ENCODE measurements at places on chromosomes 1 and 21. TPM values are rescaled to one million over a fixed set of nuclear protein-coding genes. Genes with fewer than 3 reads are reported as not detected.

MTARC2 gene
- polyA plus RNA-seq: 45.3 TPM

GNAT2 gene
- not detected for polyA plus RNA-seq

TSSK3 gene
- 8.1 TPM for polyA plus RNA-seq

MRAP gene
- polyA plus RNA-seq: not detected

VASH2 gene
- polyA plus RNA-seq: 25.0 TPM

FCRL5 gene
- 0.17 TPM for polyA plus RNA-seq

ARHGAP30 gene
- polyA plus RNA-seq: 1.8 TPM

DMRTA2 gene
- polyA plus RNA-seq: not detected

LORICRIN gene
- polyA plus RNA-seq: not detected

CORT gene
- polyA plus RNA-seq: 0.96 TPM

DNA sequence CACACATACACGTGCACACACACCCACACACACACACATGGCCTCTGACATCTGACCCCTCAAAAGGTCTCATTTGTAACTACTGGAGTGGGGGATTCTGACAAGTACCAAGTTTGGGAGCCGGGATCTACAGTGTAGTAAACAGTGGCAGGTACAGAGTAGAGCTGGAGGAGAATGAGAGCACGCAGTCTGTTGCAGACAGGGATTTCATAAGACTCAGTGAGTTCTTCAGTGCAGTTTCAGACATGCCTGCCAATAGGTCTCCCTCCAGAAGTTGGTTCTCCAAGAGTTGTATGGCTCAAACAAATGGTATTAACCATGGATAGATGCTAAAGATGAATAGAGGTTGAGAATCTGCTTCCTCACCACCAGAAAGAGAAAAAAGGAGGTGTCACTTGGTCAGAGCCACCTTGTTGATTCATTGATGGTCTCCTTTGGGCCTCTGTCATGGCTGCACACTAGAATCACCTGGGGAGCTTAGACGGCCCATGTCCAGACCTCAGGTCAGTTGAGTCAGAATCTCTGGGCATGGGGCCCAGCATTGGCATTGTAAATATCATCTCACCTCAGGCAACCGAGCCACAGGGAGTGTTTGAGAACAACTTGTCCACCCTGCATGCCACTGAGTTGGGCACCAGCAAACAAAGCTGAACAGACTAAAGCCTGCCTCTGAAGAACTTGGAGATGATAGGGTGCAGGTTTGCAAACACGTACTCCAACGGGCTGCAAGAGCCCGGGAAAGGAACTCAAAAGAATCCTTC, 122.1 kb downstream of the EDEM3 start:
- no peak for DNase-seq

- DNase-seq: no peak
These were observed 350.8 kb downstream of the AJAP1 start for GRCh38 chr1:5005171-5005570.

DNA sequence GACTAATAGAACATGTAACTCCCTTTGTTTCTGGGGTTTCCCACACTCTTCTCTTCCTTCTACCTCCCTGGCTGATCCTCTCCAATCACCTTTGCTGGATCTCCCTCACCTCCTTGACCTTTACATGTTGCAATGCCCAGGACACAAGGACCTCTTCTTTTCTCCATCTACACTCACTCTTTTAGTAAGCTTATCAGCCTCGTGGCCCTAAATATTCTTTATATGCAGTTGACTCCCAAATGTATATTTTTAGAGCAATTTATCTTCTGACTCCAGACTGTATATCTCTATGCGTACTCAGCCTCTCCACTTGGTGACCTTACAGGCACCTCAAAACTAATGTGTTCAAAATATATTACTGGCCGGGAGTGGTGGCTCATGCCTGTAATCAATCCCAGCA, 18.4 kb upstream of the CLSPN start:
- DNase-seq: no peak

DNA sequence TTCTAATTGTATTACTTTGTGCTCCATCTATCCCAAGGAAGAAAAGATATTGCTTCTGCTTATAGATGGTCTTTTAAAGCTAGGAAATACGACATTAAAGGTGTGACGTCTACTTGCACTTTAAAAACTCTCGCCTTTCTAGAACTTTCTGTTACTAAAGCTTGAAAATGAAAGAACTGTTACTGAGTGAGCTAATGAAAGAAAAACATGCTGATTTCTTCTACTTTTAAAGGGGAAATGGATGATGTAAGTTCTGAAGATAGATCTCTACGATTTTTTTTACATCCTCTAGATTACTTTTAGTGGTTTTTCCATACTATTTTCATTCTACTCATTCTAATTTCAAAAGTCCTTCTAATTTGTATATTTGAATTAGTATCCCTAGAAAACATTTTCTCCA, 387.5 kb downstream of the USP25 start:
- no peak for DNase-seq

GRCh38 chr1:229970714-229971113, 96.3 kb upstream of the GALNT2 start:
- no peak for DNase-seq

GRCh38 chr1:46535063-46535462, 16.4 kb downstream of the KNCN start:
- DNase-seq: no peak

- no peak for DNase-seq
These were observed 73.6 kb upstream of the ZRANB2 start for GRCh38 chr1:71154429-71154828.

DNA sequence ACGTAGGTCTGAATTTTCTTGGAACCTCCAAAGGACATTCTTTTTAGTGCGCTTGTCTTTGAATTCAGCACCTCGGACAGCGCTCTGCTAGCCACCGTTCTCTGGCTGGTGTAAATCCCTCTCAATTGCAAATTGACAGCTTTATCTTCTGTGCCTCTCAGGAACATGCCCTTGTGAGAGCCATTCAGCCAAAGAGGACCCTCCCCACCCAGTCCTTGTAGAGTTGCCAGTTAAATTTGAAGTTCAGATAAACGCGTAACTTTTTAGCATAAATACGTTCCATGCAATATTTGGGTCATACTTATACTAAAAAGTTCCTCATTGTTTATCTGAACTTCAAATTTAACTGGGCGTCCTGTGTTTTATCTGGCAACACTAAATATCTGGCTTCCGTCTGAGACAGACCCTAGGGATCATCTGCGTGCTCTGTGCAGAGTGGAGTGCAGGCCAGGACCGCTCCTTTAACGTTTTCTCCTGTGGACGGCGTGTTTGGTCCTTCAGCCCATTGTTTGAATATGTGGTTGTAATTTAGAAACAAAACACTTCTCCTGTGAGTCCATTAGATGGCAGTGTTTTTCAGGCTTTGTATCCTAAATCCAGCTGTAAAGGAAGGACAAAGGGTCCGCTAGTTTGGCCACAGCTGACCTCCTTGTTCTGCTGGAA, 7.0 kb downstream of the KCNAB2 start:
- DNase-seq: peak; percentile 60

GRCh38 chr1:92317836-92318493, 19.1 kb downstream of the RPAP2 start:
- no peak for DNase-seq

DNA sequence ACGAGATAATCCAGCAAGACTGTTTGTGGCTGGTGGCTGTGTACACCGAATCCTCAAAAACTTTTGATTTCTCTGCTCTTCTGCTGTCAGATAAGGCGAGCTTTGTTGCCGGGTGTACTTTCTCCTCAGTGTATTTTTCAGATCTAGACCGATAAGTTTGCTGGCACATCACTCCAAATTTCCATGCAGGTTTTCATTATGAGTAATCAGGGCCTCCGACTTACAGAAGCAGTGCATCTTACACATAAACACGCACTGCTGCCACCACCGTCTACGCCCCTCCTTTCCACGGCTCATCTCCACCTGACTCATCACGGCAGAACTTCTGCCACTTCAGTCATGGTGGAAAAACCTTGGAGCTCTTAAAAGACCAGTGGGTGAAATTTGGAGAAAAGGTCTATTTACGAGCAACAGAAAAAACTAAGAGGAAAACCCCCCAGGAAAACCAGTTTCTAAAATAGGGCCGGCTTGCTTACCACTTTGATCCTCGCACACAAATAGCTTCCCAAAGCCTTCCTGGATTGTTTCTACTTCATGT, 7.7 kb downstream of the ZBTB21 start:
- no peak for DNase-seq

DNA sequence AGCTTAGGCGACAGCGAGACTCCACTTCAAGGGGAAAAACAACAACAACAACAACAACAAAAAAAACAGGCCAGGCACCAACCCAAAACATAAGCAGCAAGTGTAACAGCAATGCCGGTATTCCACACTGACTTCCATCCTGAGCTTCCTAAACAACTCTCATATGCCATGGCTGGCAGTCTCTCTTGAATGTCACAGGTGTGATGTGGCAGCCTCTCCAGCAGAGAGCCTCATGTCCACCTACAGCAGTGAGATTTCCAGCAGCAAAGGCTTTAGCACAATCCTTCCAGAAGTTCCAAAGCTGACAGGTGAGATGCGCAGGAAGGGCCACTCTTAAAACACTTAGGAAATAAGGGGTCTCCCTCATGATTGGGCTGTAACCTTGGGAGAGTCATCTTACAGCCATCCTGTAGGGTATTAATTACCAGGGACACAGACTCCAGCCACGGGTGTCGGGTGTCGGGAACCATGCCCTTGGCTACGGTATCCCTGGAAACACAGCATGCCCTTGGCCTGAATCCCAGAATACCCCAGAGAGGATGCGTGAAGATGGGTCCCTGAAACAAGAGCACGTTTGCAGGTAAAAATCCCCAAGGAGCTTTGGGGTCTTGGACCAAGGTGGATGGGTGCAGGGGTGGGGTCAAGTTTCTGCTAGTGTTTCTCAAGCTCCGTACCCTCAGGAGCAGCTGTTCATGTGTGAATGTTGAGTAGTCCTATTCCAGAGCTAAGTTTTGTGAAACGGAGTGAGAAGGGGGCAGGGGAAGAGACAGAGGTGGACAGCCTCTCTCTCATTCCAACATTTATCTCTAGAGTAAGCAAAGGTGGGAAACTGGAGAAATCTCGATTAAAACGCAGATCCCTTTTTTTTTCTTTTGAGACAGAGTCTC, 31.4 kb downstream of the CLSTN1 start:
- peak; percentile 55 for DNase-seq

DNA sequence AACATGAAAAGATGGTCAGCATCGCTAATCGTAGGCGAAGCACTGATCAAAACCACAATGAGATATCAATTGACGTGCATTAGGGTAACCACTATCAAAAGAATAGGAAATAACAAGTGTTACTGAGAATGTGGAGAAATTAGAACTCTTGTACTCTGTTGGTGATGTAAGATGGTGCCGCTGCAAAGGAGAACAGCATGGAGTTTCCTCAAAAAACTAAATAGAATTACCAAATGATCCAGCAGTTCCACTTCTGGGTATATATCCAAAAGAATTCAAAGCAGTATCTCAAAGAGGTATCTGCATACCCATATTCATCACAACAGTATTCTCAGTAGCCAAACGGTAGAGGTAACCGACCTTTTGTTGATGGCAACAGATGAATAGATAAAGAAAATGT, 8.3 kb upstream of the CD101 start:
- no peak for DNase-seq

DNA sequence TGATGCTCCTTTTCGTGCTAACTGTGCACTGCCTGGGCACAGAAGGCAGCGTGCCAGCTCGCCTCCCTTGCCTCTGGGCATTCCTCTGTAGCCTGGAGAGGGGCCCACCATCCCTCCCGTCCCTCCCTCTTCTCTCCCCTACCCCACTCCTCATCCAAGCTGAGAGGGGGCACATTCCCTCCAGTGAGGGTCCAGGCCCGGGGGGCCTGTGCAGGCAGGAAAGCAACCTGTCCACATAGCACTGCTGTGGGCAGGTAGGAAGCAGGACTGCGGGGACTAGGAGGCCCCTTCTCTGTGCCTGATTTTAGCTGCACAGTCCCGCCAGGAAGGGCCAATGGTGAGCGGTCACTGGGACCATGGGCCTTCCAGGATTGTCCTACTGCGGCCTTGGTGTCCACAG, 10.3 kb upstream of the PKNOX1 start:
- no peak for DNase-seq

DNA sequence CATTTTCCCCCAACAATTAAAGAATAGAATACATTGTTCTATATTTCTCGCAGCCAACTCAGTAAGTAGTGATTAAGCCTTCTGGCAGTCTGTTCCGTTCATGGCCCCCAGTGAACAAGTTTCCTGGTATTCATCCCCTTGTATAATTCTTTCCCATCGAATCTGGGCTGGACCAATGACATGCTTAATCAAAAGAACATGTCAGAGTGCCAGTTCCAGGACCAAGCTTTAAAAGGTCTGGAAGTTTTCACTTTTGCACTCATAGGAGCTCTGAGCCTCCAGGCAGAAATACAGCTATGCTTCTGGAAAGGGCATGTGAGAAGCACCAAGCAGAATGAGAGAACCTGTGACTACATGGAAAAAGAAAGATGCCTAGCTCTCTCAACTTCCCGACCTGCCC, 22.5 kb upstream of the DPYD start:
- DNase-seq: no peak

DNA sequence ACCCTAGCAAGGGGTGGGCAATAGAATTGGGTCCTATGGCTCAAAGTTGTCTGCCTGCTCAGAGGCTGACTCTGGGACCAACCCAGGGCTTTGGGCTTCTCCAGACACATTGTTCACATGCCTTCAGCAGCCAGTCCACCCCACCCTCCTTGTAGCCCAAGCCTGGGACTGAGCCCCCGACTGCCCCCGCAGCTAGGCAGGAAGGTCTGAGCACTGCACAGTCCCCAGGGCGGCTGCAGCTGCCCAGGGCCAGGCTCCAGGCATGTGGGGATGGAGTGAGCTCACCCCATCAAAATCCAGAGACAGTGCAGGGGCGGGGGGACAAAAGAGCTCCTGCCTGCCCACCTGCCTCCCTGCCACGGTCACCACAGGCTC, 35.6 kb downstream of the HSPG2 start:
- no peak for DNase-seq

DNA sequence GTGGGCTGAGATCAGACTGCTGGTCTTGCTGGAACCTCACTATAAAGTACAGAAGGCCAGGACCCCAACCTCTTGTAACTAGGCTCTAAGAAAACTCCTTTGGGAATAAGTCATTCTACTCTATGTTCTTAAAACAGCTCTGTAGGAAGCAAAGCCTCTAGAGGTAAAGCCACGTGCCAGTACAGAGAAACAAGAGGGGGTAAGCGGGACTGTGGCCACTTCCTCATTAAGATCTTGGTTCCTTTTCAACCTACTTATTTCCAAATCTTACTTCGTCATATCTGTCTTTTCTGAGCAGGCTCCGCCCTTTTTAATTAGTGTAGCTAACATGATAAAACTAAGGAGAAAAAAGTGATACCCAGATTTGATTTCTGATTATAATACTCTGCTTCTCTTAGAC, 3.8 kb downstream of the NCSTN start:
- DNase-seq: no peak

DNA sequence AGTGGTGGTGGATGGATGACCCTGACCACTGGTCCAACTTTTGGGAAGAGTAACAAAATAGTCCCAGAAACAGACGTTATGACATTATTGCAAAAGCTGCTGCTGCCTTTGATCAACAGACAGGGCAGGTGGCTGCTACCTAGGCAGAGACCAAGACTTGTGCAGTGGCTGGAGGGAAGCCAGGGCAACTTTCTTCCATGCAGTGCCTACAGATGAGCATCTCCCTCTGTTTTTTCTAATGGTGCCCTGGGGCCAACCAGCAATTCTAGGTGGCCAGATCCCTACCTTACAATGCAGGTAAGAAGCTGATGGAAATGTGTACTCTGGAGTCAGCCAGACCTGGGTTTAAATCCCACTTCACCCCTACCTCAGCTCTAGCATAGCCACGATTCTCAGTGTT, 283.1 kb upstream of the POU3F1 start:
- DNase-seq: no peak

- no peak for DNase-seq
These were observed 45.8 kb downstream of the RGS7 start for GRCh38 chr1:241311056-241311746.

GRCh38 chr1:112393631-112393974, 2.4 kb upstream of the CTTNBP2NL start:
- no peak for DNase-seq

GRCh38 chr1:152419917-152420316, 5.9 kb upstream of the CRNN start:
- DNase-seq: no peak
